ENCODE measurements at places on chromosomes 12 and 14. TPM values are rescaled to one million over a fixed set of nuclear protein-coding genes. Genes with fewer than 3 reads are reported as not detected.

Gene RNASE9
- total RNA-seq = not detected

Gene TSPAN19
- total RNA-seq = 0.32 TPM

Gene TMPRSS12
- not detected for total RNA-seq

GRCh38 chr14:70755655-70756054 is 53.7 kb downstream of the MAP3K9 start:
- no peak for DNase-seq

GRCh38 chr12:45981075-45981837 is 9.1 kb downstream of the SCAF11 start:
- no peak for DNase-seq

DNA sequence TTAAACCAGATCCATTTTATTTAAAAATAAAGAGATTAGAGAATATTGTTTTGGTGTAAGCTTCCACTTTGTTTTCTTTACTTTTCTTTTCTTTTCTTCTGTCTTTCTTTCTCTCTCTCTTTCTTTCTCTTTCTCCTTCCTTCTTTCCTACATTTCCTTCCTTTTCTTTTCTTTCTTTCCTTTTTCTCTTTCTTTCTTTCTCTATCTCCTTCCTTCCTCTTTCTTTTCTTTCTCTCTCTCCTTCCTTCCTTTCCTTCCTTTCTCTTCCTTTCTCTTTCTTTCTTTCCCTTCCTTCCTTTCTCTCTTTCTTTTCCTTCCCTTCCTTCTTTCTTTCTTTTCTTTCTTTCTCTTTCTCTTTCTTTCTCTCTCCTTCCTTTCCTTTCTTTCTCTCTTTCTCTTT is 100.8 kb downstream of the TMTC3 start:
- DNase-seq = no peak

DNA sequence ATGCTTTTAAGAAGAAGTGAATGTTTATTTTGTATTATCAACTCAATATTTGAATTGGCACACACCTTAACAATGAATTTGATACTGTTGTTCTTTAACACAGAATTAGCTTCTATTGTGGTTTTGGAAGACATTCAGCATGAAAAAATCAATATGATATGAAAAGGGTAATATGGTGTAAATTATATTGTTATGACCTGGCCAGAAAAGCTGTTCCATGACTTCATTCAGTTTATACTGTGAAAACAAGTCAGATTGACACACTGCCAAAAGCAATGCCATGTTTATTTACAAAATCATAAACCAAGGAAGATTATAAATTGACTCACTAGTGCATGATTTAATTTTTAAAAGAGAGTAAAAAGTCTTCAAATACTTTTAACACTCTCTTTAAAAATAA is 851.4 kb upstream of the SEL1L start:
- DNase-seq = no peak

- DNase-seq = no peak
These were observed 104.9 kb upstream of the FKBP4 start for GRCh38 chr12:2689879-2690278.

Data from HCT116 (cell line).